Hematopoietic multipotent progenitor cell treated with erythropoietin and hydrocortisone succinate and interleukin-3 and kit ligand, for 15 days (in vitro differentiated cells): ENCODE measurements at places on chromosomes 16 and 17.

DNA sequence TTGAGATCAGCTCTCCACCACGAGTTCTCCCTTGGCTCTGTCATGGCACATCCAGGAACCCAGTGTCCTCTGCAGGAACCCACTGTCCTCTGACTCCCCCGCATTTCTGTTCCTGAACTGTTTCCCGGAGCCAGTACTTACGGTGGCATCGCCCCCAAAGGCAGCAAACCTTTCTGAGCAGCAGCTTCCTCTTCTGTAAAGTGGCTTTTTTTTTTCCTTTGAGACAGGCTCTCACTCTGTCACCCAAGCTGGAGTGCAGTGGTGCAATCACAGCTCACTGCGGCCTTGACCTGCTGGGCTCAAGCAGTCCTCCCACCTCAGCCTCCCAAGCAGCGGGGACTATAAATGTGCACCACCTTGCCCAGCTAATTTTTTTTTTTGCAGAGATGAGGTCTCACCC lies 32.2 kb downstream of the NAGPA start:
- no peak for DNase-seq

DNA sequence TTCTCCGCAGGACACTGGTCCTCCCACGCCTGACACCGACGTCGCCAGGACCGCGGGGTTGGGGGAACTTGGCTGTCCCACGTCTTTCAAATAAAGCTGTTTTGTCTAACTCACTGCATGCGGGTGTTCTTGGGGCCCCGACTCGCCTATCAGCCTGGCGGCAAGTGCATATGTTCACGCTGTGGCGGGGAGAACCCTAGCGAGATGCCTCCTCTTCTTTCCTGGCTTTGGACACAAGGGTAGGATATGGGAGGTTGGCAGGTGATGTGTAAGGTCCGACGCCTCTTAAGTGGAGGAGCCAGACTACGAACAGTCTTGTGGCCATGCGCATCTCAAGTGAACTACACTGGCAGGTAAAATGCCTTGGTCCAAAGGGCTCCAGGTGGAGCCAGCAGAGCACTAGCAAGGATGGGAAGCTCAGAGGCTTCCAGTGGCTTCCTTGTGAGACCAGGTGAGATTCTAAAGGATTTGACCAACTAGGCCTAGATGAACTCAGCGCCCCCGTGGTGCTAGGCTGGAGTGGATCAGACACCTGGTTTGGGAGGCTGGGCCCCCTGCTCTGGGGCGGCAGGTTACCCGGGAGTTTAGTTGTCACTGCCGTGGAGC lies 873 bp upstream of the RPS2 start:
- DNase-seq = peak; percentile 16

- no peak for DNase-seq
These were observed 31.9 kb downstream of the MSI2 start for GRCh38 chr17:57288040-57288772.

GRCh38 chr16:84084570-84085270 lies 32.0 kb downstream of the MBTPS1 start:
- DNase-seq = peak; percentile 72

GRCh38 chr17:50170662-50171370 lies 5.0 kb downstream of the SGCA start:
- no peak for DNase-seq

- DNase-seq = no peak
These were observed 9.6 kb upstream of the DLX4 start for GRCh38 chr17:49959183-49959935.
